GM06990 (cell line): ENCODE measurements at places on chromosomes 5 and 9.

GRCh38 chr5:160378330-160378729, 7.9 kb upstream of the C1QTNF2 start:
- no peak for DNase-seq

DNA sequence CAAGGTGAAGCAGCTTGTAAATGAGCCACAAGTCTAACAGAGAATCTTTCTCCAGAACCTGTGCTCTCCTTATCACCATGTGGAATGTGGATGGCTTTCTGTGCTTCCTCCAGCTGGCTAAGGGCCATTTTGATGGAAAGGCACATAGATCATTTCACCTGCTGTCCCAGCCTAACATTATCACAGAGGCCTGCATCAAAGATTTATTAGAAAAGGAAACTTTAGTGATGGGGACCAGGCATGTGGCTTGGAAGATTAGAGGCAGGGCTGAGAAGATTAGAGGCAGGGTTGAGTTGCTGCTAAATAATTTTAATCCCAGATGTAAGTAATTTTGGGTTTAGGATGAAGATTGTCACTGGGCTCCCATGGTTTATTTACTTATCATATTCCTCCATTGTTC, 6.3 kb downstream of the SPEF2 start:
- no peak for DNase-seq

DNA sequence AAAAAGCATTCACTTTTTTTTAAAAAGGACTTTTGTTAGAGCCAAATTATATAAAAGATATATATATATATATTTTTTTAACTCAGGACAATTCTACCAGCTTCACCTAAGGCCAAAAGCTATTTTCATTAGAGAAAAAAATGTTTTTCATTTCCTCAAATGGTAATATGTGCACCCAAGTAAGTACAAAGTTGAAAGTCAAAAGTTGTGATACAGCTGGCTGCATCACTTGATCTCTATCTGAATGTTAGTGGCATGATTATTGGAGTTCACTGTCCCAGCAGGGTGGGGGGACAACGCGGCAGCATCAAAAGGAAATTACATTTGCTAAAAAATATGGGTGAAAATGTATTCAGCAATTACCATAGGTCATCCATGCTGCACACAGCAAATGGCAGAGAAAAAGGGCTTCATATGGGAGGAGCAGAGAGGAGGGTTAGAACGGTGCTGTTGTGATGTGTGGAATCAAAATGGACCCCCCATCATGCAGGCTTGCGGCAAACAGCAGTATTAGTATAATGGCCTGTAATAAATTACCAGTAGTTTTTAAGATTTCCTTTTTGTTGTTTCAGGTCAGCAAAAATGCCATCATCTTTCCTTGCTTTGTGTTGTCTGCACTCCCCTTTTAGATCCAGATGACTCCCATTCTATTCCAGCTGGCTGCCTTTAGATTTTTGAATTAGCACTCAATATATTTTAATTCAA, 253.7 kb downstream of the MAT2B start:
- no peak for DNase-seq

DNA sequence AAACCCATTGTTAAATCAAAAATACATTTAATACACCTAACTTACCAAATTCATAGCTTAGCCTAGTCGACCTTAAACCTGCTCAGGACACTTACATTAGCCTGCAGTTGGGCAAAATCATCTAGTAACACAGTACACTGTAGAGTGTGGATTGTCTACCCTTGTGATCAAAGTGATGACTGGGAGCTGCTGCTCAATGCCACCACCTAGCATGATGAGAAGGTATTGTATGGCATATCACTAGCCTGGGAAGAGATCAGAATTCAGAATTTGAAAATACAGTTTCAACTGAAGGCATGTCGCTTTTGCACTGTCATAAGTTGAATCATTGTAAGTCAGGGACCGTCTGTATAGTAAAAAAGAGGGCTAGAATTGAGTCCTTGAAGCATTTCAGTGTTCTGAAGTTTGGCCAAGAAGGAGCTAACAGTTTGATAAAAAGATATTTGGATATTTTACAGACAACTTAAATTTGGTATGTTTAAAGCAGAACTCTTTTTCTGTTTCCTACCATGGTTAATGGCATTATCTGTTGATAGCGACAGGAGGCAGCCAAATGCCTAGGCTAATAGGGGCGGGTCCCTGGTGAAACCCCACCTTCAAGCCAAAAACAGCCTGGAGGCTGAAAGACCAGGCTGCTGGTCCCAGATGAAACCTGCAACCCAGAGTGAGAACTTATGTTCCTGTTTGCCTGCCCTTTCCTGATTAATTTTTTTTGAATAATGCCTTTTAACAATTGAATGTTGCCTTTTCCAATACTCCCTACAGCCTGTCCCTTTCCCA, 23.0 kb downstream of the SMIM15 start:
- no peak for DNase-seq

DNA sequence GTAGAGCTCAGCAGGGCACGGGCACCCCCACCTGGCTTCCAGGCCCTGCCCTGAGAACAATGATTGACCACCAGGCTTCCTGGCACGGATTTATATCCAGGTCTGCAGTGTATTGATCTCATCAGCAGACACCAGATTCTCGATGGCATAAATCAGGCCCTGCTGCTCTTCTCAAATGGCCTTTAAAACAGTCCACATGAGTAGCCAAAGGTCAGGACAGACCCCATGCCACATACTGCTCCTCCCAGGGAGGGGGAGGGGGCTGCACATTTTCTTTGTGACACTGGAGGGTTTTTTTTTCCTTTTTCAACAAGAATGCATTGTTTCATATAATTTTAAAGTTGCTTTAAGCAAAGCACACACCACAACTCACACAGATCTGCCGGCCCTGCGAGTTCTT, 85.4 kb downstream of the SEMA4D start:
- DNase-seq = no peak

DNA sequence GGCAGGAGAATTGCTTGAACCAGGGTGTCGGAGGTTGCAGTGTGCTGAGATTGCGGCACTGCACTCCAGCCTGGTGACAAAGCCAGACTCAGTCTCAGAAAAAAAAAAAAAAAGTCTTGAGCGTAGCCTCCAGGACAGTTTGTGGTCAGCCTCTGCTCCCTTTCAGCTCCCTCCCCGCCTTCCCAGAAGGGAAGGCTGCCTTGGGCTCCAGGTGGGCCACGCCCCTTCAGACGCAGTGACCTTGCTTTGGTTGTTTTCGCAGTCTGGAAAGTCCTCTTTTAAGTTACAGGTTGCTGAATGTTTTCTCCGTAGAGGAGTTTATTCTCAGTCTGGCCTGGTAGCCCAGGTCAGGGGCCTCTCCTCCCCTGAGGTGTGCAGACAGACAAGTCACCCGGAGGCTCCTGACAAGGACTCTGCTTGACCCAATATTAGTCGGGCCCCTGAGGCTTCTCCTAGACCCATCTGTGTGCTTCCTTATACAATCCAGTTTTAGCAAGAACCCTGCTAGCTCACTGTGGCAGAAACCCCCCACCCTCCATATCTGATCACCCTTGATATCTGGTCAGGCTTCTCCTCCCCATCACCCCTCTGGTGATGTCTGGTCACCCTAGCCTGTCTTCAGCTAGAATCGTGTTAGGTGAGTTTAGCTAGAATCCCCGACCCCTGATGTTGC, 31.6 kb upstream of the N4BP3 start:
- no peak for DNase-seq

DNA sequence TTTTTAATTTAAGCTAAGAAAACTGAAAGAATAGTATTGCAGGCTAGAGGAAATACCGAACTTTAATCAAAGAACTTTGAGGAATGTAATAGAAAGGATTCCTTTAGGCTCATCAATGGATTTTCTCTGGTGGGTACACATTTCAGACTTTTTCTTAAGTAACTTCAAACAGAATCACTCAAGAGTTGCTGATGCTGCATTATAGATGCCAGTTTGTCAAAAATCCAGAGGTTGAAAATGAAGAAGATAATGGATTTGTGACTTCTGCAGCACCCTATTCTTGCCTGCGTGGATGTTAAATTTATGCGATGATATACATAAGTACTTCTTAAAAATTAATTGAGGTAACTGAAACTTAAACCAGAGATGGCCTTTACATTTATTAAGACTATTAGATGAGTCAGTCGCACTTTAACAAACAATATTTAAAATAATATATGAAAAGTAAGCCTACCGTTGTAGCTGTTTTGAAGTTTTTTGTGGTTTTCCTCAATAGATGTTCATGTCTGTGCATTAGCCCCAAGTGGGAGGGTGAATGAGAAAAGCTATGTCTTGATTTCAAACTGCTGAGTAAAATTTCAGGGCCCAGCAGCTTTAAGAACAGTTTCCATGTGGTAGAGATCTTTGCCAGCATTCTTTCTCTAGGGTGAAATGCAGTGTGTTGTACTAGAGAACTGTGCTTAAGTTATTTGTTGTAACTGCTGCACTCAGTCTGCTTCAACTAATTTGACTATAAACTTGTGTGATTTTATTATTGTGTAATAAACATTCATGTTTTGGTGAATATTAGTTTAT, at the start of gene OGN:
Gene OGN (minus strand): TSS at position 537 of the 795 bp plus-strand sequence. CDS start 1,171 bp downstream, outside the sequence.
- DNase-seq = no peak

DNA sequence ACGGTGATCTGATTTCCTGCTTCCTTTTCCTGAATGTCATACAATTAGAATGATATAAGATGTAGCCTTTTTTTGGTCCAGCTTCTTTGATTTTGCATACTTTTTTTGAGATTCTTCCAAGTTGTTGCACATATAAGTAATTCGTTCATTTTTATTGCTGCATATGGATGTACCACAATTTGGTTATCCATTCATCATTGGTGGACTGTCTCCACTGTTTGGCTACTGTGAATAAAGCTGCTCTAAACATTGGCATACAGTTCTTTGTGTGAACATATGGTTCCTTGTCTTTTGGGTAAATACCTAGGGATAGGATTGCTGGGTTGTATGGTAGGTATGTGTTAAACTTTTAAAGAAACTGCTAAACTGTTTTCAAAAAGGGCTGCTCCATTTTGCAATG, 52.6 kb downstream of the OR1J1 start:
- no peak for DNase-seq

DNA sequence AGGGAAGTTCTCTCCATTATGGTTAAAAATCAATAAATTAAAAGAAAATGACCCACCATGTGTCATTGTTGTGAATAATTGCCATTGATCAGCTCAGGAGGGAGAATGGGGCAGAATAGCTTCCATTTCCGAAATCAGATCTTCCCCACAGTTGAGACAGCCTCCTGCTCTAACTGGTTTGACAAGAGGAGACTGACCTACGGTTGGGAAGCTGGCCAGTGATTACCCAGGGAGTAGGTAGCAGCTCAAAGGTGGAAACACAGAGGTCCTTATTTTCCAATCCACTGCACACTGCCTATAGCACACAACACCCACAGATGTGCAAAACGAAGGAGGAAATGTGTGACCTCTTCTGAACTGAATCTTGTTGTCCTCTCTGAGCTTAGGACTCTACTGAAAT, 69.0 kb upstream of the DAPK1 start:
- DNase-seq = no peak

GRCh38 chr9:131473198-131473885, 29.4 kb upstream of the POMT1 start:
- no peak for DNase-seq

DNA sequence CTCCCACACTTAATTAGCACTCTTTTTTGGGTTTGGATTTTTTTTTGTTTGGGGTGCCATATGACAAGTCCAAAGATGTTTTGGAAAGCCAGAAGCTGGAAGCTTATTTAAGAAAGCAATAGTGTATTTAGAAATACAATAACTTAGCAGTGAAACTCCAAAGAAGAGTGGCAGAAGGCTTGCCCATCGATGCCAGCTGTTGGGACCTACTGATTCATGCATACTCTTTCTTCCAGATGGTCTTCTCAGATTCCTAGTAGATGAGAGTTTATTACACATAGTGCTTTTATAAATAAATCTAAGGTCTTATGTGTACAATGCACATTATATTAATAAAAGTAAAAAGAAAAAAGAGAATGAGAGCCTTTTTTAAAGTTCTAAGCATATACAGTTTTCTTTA, 374.6 kb downstream of the OSTF1 start:
- no peak for DNase-seq

GRCh38 chr9:128438343-128439109, 17.3 kb upstream of the ODF2 start:
- DNase-seq = peak; percentile 56

- DNase-seq = no peak
Measured at GRCh38 chr9:131227112-131227958, 49.0 kb downstream of the FAM78A start.

GRCh38 chr5:2912741-2913140, 161.3 kb upstream of the IRX2 start:
- no peak for DNase-seq

DNA sequence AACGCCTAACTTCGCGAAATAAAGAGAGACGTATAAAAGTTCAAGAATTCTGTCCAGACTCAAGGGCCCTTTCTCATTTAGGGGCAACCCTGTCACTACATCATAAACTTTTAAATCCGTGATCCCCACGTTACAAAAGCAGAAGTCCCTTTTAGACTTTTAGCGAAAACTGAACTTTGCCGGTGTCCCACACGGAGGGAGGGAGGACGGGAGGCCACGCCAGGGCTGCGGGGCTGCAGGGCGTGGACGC, 515 bp upstream of the F2R start:
- peak; percentile 42 for DNase-seq
